Stimulated activated CD4-positive, alpha-beta T cell treated with anti-CD3 and anti-CD28 coated beads, Interleukin-1b, Interleukin-23, amount 100 ng/mL, for 1 hour (primary cell): ENCODE measurements at places on chromosomes 1 and 21.

DNA sequence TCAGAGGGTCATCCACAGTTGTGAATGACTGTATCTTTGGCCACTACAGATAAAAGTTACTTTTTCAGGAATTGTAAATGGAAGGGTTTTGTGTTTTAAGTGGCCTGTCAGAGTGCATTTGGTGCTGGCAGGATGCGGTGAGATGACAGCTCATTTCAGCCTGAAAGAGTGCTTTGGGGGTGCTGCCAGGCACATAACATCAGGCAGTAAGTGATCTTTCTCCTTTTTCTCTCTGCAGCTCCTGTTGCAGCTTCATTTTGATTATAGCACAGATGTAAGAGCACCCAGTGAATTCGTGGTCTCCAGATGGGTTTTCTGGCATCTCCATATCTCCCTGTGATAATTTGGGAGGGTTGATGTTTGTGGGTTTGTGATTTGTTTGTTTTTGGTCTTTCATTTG lies 14.8 kb upstream of the FAM163A start:
- DNase-seq: no peak

DNA sequence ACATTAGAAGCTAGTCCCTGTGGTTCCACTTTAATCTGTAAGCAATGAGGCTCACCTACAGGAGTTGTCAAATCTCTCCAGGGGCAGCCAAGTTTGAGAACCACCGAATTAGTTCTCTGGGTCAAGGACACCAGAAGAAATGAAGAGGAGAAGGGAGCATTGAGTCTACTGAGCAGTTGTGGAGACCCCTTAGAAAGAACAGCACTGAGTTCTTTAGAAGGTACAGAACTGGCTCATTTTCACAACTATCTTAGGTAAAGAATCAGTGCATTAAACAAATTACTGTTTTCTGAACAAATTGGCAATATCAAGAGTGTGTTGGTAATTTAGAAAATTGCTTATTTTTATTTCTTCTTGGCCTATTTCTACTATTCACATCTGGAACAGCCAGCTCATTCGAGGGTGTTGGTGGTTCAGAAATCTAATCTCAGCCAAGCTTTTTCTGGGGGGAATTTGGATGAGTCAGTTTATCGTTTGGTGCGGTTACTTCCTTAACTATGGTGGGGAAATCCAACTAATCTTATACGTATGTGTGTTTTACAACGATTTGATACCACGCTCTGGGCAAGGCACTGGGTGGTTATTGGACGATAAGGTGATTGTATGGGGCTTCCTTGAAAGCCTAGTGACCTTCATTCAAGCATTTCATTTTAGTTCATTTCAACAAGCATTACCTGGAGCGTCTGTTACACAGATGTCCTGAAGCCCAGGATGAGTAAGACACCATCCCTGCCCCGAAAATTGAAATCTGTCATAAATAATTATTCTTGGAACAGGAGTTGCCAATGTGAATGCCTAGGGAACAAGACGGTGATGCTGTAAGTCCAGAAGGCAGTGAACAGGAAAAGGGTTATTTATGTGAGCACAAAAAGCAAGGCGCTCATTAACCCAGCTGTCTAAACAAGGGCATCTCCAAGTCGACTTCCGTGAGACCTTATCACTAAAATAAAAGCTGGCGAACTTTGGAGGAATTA lies 52.0 kb upstream of the TMPRSS2 start:
- no peak for DNase-seq

GRCh38 chr1:36174713-36175112 lies 18.8 kb downstream of the MAP7D1 start:
- DNase-seq: no peak

GRCh38 chr1:19757641-19758040 lies 42.1 kb downstream of the TMCO4 start:
- no peak for DNase-seq

DNA sequence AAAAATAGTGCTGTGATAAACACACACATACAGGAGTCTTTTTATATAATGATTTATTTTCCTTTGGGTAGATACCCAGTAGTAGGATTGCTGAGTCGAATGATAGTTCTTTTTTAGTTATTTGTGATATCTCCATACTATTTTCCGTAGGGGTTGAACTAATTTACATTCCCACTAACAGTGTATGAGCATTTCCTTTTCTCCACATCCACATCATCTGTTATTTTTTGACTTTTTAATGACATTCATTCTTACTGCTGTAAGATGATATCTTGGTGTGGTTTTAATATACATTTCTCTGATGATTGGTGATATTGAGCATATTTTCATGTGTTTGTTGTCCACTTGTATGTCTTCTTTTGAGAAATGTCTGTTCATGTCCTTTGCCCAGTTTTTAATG lies 78.3 kb downstream of the NIBAN1 start:
- no peak for DNase-seq
